CD8-positive, alpha-beta T cell (primary cell): ENCODE measurements at places on chromosomes 2 and 18.
A peak's percentile ranks its signal among the peaks of the same experiment; 100 is the strongest.

DNA sequence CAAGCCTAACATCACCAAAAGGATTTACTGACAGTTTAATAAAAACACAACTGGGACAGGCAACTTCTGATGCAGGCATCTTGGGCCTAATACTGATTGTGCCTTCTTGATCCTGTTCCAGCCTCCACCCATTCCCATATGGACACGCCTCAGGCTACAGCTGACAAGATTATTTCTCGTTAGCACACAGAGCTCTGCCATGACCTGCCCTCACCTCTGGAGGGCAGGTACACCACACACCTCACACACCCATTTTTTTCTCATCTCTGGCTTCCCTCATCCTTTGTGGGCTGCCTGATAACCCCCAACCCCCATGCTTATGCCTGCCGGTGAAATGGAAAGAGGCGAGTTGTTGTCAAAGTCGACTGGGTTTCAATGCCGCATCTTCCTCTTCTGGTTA lies 147.0 kb downstream of the ANTXR1 start:
- DNase-seq: no peak

DNA sequence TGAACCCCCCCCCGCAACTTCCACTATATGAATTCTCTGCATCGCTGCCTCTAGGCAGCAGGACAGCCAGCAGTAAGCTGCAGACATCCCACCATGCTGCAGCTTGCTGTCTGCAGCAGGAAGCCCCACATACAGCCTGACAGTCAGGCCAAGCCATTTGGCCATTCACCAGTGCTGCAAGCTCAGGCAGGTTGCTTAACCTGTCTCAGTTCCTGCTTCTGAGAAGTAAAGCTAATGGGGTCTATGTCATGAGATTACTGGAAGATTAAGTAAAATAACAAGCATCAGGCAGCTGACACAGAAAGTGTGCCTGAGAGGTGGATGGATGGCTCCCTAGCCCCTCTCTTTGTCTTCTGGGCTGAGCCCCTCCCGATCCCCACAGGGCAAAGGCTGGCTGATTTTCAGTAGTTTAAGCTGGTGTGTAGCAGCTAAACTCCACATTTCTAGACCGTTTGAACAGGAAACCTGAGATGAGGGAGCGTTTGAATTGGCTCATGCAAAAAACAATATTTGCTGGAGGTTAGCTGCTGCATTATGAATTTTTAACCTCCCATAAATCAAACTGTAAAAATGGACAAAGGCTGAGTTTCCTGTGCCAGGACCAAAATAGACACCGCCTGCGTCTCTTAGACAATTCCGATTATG lies 193.8 kb upstream of the ARL4C start:
- no peak for DNase-seq

DNA sequence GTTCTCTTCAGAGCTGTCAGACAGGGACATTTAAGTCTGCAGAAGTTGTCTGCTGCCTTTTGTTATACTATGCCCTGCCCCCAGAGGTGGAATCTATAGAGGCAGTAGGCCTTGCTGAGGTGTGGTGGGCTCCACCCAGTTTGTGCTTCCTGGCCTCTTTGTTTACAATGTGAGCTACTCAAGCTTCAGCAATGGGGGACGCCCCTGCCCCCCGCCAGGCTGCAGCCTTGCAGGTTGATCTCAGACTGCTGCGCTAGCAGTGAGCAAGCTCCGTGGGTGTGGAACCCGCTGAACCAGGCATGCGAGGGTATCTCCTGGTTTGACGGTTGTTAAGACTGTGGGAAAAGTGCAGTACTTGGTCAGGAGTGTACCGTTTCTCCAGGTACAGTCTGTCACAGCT lies 24.0 kb upstream of the PAIP2B start:
- no peak for DNase-seq

- no peak for DNase-seq
These were observed 1228.3 kb upstream of the CHAC2 start for GRCh38 chr2:52539026-52539970.

DNA sequence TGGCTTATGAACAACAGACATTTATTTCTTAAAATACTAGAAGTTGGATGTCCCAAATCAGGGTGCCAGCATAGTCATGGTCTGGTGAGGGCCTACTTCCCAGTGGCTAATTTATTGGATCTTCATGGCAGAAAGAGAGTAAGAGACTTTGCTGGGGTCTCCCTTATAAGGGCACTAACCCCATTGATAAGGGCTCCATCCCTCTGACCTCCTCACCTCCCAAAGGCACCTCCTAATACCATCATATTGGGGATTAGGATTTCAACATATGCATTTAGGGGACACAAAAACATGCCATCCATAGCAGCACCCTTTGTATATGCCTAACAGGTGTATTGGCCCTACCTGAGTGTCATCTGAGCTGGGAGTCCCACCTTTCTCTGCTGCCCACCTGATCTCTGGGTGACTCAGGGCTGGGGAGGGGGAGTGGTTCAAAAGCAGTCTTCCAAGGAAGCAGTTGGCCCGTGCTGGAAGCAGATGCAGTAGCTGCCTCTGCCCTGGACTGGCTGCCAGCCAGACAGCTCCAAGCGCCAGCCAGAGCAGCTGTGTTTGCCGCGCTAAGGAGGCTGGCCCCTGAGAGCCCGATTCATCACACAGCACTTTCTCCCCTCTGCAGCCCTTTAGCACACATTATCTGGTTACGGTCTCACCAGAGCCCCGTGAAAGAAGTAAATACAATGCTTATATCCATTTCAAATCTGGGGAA lies 84.6 kb downstream of the SMAD7 start:
- no peak for DNase-seq

DNA sequence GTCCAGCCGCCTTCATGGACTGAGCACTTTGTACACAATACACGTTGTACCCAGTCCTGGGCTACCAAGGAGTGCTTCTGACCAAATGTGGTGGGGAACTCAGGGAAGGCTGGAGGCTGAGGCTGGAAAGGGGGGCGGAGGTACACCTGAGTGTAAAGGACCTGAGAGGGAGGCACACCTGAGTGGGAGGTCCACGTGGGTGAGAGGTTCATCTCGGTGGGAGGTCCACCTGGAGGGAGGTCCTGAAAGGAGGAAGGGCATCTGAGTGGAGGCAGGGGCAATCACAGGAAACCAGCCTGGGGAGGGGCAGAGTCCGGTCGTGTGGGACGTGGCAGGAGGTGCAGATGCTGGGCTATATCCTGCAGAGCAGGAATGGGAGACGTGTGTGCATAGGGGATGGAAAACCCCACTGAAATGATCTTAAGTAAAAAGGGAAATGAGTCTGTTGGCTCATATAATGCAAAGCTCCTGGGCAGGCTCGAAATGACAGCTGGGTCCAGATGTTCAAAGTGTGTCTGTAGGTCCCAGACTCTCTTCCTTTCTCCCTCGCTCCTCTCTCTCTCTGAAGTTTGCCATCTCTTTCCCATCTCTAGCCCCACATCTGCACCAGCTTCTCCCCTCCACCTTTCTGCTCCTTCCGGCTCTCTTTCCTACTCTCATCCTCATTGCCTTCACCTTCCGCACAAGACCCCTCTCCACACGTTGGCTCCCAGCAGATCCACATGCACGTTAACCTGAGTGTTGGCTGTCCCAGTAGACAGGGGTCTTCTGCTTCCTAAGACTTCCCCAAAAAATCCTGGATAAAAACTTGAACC lies 137.7 kb downstream of the PXDN start:
- DNase-seq: no peak

GRCh38 chr2:241187101-241187917 lies 1.2 kb upstream of the ANO7 start:
- no peak for DNase-seq

- DNase-seq: no peak
These were observed 196.6 kb upstream of the COPS8 start for GRCh38 chr2:236888794-236889780.

GRCh38 chr2:216727346-216728122 lies 32.2 kb upstream of the IGFBP5 start:
- DNase-seq: no peak

DNA sequence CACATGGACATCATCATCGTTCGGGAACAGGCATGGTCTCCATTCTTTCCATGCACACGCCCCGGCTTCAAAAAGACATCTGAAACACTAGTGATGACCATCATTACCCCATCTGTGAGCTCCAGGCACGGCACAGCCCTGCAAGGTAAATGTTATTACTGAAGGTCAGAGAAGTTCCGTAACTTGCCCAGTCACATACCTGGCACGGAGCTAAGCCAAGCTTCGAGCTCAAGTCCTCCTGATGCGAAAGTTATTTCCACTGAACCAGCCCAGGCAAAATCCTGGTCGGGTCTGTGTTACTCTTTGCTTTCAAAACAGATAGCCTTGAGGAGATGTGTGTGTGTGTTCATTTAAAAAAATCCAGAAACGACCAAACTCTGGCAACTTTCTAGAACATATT lies 22.8 kb downstream of the FHL2 start:
- DNase-seq: no peak

DNA sequence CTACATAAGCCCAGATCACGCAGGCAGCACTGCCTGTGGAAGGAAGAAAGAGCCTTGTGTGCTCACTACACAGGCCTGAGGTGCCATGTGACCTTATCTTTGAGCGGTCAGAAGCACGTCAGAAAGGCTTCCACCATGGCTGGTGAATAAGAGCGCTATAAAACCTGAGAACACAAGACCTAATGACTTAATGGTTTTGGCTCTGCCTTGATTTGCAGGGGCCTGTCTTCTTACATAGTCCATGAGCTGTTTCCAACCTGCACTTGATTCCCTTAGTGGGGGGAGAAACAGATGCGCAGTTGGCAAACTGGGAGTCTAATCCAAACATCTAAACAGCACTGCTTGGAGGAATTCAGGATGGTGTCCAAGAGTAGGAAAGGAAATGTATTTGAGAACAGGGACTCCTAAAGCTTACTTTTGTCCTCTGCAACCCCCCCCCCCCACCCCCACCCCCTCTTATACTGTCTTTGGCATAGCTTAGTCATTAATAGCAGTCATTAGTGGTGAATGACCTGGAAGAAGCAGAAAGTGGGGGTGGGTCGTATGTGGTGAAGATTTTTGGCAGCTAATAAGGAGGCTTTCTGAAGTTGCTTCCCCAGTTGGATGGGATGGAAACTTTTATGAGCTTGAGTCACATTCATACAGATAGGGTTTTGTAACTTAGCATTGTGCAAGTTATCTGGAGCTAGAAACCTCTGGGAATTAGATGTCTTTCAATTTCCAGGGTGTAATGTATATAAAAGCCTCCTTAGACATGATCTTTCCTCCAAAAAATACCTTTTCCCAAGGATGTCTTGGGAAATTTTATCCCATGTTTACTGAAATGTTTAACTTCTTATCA lies 454.1 kb downstream of the MEIS1 start:
- DNase-seq: no peak

GRCh38 chr2:136004965-136005364 lies 19.5 kb upstream of the DARS1 start:
- no peak for DNase-seq

DNA sequence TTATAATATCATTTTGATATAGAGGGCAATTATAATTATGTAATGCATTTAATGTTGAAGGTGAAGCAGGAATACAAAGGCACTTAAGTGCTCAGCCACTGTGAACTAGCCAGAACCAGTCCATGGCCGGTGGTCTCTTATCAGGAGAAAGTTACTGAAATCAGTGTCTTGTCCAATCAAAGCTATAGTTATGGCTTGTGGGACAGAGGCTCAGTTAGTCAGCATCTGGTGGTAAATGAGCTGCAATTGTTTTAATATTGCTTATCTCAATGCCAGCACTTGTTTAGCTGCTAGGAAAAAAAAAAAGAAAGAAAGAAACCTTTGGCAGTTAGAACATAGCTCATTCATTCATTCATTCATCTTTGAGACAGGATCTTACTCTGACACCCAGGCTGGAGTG lies 3.8 kb upstream of the ALS2 start:
- DNase-seq: no peak

DNA sequence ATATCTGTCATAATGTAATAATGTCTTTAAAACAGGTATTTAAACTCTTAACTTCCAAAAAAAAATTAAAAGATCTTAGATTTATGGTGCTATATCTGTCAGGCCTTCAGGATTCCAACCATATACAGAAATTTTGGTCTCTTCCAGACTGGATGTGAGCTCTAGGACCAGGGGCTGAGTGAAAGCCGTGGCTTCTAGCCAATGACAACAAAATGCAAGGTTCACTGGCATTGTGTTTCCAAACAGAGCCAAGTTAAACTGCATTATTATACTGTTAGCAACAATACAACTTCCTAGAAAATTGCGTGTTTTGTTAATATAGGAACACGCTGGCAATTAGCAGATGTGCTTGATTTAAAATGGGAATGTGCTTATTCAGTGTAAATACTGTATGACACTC lies 809.8 kb upstream of the SOX11 start:
- DNase-seq: no peak

DNA sequence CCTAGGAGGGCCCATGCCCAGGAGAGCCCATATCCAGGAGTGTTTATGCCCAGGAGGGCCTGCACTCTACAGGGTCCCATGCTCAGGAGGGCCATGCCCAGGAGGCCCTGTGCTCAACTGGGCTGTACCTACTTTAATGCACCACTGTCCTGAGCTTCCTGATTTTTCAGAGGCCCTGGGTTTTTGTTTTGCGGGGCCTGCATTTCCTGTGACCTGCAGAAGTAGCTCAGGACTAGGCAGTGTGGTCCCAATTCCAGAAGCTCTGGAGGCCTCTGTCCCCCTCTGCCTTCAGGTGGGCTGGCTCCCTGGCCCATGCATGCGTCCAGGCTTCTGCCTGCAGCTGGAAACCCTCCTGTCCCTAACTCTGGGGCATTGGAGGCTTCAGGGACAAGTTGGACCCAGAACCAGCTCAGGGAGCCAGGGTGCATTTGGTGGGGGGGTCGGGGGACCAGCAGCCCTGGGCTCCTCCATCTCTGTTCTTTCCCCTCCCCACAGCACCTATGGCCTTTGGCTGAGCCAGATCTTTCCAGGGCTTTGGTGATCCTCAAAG lies 10.8 kb downstream of the GPR35 start:
- DNase-seq: no peak

- DNase-seq: peak; percentile 67
These were observed 669 bp downstream of the MARCHF7 start for GRCh38 chr2:159712929-159713420.

GRCh38 chr2:149057401-149057800 lies 18.9 kb downstream of the LYPD6B start:
- DNase-seq: no peak

- DNase-seq: no peak
These were observed 272.5 kb upstream of the KCNJ3 start for GRCh38 chr2:154425994-154426393.

GRCh38 chr2:70367722-70368323 lies 66.0 kb upstream of the FAM136A start:
- no peak for DNase-seq
